ENCODE measurements at places on chromosomes 1 and 21.

GRCh38 chr1:116365353-116365780 lies 7.7 kb upstream of the ATP1A1 start:
- DNase-seq = no peak

GRCh38 chr1:236038034-236038433 lies 26.9 kb downstream of the NID1 start:
- DNase-seq = no peak

- DNase-seq = no peak
Observed at GRCh38 chr1:196088541-196088940, 519.7 kb downstream of the KCNT2 start.

- no peak for DNase-seq
Observed at GRCh38 chr1:75521658-75522057, 89.3 kb downstream of the SLC44A5 start.

GRCh38 chr1:93108335-93108734 lies 29.3 kb downstream of the MTF2 start:
- DNase-seq = no peak

- DNase-seq = no peak
Observed at GRCh38 chr1:23909412-23909811, 3.8 kb downstream of the CNR2 start.

GRCh38 chr1:152777510-152778137 lies 2.7 kb downstream of the LCE1F start:
- no peak for DNase-seq

- DNase-seq = no peak
Observed at GRCh38 chr1:16143005-16143565, 12.8 kb downstream of the EPHA2 start.

GRCh38 chr1:241994171-241994570 lies 4.7 kb downstream of the MAP1LC3C start:
- DNase-seq = no peak

- DNase-seq = no peak
Observed at GRCh38 chr1:194295685-194296084, 1109.3 kb upstream of the B3GALT2 start.

- DNase-seq = no peak
Observed at GRCh38 chr1:22875841-22876240, 96.8 kb downstream of the LACTBL1 start.

DNA sequence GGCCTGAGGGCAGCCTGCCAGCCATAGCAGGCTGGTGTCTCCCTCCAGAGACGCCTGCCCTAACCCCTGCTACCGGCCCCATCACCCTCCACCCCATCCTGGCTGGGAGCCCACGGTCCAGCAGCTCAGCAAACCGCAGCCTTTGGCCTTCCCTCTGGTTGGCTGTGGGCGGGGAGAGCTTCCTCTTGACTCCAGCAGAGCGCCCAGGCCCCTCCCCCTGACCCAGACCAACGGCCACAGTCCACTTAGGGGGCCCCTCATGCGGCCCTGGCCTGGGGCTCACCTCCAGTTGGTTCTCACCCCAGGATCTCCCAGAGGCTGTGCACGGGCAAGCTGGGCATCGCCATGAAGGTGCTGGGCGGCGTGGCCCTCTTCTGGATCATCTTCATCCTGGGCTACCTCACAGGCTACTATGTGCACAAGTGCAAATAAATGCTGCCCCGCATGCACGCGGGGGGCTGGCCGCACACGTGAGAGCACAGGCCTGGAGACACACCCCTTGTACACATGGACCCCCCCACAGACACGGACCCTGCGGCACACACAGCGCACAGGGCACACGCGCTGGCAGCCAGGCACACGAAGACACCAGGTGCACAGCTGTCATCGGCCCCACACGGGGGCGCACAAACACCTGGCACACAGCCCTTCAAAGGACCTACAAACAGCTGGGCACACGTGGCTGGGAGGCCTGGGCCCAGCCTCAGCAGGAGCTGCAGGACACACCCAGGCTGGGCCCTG lies 3.1 kb downstream of the SMIM1 start:
- peak; percentile 97 for DNase-seq

GRCh38 chr1:14658642-14659041 lies 60.2 kb downstream of the KAZN start:
- DNase-seq = no peak

- no peak for DNase-seq
Observed at GRCh38 chr1:11521582-11522399, 42.8 kb downstream of the DISP3 start.

- no peak for DNase-seq
Observed at GRCh38 chr1:10791105-10791951, 5.1 kb downstream of the CASZ1 start.

DNA sequence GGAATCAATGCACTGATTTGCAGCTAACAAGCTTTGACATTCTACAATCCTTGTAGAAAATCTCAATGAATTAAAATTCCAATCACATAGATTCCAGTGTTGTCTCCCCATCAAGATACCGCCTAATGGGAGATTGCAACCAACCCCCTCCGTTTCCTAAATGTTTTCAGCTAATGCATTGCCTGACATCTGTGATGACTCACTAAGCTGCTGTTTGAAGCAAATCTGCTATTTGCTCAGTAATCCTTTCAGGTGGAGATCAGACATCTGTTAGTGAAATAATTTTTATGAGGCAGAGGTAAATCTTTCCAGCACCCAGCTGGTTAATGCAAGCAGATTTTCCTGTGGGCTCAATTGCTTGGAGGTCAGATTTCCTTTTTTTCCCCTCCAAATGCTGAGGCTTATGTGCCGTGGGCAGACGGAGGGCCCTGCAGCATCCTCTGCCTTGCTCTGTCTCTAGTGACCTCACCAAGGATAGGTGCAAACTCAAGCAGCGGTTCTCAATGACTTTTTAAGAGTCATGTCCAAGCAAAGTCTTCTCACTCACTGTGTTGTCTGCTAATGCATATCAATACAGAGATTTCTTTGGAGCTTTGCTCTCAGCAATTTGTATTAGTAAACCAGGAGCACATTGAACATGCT lies 91.1 kb upstream of the RAB3GAP2 start:
- no peak for DNase-seq

GRCh38 chr1:176733661-176734060 lies 270.7 kb downstream of the PAPPA2 start:
- no peak for DNase-seq

DNA sequence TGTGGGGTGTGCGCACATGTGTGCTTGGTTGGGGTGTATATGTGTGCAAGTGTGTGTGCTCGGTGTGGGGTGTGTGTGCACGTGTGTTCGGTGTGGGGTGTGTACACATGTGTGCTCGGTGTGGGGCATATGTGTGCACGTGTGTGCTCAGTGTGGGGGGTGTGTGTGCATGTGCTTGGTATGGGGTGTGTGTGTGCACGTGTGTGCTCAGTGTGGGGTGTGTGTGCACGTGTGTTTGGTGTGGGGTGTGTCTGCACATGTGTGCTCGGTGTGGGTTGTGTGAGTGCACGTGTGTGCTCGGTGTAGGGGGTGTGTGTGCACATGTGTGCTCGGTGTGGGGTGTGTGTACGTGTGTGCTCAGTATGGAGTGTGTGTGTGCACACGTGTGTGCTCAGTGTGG lies 77.5 kb downstream of the PRDM16 start:
- DNase-seq = no peak

DNA sequence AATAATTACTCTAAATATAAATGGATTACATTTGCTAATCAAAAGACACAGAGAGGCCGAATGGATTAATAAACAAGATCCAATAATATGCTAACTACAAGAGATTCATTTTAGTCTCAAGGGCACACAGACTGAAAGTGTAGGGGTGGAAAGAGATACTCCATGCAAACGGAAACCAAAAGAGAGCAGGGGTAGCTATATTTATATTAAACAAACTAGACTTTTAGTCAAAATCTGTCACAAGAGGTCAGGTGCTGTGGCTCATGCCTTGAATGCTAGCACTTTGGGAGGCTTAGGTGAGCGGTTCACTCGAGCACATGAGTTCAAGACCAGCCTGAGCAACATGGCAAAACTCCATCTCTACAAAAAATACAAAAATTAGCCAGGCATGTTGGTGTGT lies 33.6 kb upstream of the DISP1 start:
- DNase-seq = no peak

DNA sequence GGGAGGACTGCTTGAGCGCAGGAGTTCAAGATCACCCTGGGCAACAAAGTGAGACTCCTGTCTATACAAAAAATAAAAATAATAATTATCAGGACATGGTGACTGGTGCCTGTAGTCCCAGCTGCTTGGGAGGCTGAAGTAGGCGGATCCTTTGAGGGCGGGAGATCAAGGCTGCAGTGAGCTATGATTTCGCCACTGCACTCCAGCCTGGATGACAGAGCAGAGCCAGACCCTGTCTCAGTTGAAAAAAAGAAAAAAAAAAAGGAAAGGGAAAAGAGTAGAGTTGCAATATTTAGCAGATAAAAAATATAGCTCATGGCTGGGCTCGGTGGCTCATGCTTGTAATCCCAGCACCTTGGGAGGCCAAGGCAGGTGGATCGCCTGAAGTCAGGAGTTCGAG lies 3.3 kb upstream of the S1PR1 start:
- no peak for DNase-seq

DNA sequence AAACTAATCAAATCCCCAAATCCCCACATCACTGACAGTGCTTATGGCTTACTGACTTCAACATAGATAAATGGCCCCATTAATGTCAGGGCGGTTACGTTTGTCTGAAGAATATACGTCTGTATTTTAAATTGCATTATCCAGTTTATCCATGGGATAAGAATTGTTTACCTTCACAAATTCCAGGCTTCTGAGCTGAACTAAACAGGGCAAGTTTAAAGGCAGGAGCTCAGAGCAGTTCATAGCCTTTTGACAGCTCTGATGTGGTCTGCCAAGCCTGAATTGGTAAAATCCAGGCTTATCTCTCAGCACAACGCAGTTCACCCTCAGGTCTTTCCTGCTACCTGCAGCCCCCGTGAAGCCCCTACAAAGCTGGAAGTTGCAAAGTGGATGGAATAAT lies 79.5 kb upstream of the GREM2 start:
- no peak for DNase-seq

DNA sequence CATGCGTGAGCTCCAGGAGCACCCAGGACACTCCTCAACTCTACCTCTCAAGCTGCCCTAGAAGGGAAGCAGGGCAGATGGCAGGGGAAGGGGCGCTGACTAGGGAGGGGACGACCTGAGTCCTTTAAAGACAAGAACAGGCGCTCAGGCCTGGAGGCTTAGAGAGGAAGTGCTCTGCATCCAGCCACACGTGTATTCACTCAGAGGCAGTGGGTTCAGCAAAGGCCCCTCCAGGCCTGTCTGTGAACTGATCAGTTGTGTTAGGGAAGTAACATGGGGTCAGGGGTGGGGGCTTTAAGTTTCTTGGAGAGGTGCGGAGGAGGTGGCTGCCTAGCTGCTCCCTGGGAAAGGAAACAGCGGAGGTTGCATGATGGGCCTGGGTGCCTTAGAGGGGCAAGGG lies 37.1 kb upstream of the ARF1 start:
- no peak for DNase-seq

DNA sequence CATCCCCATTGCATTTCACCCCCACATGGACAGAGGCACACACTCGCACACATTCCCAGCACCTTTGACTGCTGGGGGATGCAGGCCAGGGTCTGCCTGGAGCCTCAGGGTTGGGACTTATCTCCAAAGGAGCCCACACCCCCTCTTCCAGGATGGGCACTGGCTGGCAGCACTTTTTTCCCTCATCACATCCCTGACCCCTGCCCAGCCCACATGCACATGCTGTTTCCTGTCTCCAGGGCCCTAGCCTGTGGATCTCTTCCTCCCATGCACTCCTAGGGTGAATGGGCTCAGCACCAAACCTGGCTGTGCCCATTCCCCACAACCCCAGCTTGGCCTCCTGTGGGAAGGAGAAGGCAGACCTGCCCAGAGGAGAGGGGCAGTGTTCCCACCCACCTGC lies 59.3 kb downstream of the STUM start:
- no peak for DNase-seq

GRCh38 chr1:233019778-233020325 lies 69.4 kb downstream of the NTPCR start:
- no peak for DNase-seq

GRCh38 chr1:43995984-43996732 lies 4.8 kb downstream of the CCDC24 start:
- DNase-seq = no peak

DNA sequence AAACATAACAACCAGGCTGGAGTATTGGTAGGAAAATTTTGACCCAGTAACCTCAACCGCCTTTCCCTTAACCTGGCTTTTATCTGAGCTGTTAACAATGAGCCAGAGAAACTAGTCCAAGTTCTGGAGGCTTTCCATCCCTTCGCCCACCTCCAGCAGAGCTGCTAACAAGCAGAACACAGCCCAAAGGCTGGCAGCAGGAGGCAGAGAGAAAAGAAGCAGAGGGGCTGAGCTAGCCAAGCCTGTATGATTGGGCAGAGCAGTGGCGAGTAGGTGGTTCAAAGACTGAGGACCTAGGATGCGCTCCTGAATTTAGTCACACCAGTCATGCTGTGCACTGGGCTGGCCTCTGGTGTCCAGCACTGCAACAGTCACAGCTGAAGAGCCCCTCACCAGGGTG lies 123.0 kb downstream of the TNR start:
- DNase-seq = no peak

- no peak for DNase-seq
Observed at GRCh38 chr1:43273708-43274107, 3.9 kb downstream of the TMEM125 start.

DNA sequence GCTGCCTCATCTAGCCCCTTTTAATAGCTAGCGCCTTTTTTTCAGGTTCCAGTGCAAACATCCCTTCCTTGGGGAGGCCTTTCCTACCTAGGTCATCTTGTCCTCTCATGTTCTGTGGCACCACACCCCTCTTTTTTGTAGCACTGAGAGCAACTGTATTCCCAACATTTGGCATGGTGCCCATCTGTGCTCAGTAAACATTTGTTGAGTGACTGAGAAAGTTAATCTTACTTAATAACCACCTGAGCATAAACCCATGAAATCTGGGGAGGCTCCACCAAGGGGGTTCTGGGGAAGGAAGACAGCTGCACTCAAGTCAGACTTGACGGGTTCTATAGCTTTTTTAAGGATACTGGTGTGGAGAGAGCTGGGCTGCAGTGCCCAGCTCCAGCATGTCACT lies 90.0 kb downstream of the NOS1AP start:
- DNase-seq = no peak

DNA sequence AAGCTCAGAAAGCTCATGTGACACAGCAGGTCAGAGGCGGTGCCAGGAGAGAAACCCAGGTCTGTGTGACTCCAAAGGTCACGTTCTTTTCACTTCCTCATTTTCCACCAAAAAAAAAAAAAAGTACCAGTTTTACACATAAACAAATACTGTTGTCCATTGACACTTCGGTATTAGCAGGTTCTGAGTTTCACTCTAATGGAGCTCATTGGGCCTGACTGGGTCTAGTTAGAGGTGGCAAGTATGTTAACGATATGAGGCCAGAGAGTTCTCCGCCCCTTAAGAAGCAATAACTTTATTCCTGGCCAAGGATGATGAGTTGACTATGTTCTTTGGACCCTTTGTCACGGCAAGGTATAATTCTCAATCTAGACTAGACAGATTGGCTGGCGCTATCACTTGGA lies 30.0 kb upstream of the SDE2 start:
- DNase-seq = no peak
